HCEC 1CT (cell line): ENCODE measurements at places on chromosomes 16 and 17.

- no peak for DNase-seq
Measured at GRCh38 chr17:39607057-39607850, 466 bp downstream of the NEUROD2 start.

GRCh38 chr17:8420041-8420934, 15.4 kb upstream of the NDEL1 start:
- DNase-seq: peak; percentile 35

- peak; percentile 99 for DNase-seq
Measured at GRCh38 chr16:31052114-31052513, 18.8 kb downstream of the STX4 start.

- DNase-seq: no peak
Measured at GRCh38 chr16:89003831-89004208, 26.8 kb upstream of the CBFA2T3 start.

DNA sequence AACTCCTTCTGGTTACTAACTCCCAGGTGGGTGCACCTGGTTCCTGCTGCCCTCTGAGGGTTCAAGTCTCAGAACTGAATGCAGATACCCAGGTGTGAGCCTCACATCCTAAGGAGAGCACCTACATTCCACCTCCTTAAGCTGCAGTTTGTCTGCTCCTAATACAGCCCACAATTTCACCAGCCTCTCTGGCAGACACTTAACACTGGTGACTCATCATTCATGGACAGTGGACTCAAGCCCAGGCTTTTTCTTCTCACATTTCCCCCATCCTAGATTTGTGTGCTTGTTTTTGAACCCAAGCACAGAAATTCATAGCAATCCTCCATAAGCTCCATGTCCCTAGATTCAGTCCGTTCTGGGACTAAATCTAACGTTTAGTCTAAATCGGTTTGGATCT, 7.0 kb upstream of the MAF start:
- no peak for DNase-seq

GRCh38 chr17:21288571-21289017, 4.1 kb downstream of the MAP2K3 start:
- no peak for DNase-seq
